ENCODE measurements at places on chromosomes 16 and 17. TPM values are rescaled to one million over a fixed set of nuclear protein-coding genes. Genes with fewer than 3 reads are reported as not detected.

DNA sequence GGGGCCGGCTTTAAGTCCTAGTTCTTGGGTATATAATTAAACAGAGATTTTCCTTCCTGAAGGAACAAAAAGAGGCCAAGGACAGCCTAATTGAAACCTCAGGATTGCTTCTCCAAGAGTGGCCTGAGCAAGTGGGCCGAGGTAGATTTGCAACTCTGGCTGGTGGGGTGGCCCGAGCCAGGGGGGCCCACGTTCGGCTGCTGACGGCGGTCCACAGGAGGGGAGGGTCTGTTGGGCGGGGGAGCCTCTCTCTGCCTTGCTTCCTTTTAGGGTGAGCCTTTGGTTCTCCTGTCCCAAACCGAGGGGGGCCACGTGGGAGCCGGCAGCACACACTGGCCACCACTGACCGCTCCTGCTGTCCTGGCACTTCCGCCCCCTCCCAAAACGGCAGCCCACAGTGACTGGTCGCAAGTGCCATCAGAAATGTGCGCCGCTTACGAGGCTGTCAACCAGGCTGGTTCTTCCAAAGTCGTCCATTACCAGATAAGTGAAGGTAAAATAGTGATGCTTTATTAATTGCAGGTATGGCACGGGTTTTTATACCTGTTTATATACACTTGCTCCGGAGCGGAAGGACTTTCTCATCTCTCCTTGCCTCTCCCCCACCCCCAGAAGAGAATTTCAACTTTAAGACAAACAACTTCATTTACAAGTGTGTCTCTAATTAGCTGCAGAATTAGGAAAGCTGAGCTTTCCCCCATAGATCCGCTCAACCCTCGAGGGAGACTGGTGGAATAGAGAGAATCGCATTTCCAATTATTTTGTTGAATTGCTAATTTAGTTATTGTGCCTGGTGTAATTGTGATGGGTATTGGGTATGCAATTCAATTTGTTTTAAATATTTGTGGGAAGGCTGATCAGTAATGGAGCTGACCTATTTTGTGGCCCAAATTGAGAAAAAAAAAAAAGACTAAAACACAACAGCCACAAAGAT is 117.8 kb downstream of the AATF start:
- no peak for DNase-seq

RHBDL1 gene
- polyA plus RNA-seq: 2.6 TPM

FGF11 gene
- polyA plus RNA-seq: 1.3 TPM

GRCh38 chr17:16464303-16465051 is 27.5 kb downstream of the LRRC75A start:
- DNase-seq: peak; percentile 78

- DNase-seq: no peak
Observed at GRCh38 chr16:1175566-1176279, 22.8 kb downstream of the CACNA1H start.

DNA sequence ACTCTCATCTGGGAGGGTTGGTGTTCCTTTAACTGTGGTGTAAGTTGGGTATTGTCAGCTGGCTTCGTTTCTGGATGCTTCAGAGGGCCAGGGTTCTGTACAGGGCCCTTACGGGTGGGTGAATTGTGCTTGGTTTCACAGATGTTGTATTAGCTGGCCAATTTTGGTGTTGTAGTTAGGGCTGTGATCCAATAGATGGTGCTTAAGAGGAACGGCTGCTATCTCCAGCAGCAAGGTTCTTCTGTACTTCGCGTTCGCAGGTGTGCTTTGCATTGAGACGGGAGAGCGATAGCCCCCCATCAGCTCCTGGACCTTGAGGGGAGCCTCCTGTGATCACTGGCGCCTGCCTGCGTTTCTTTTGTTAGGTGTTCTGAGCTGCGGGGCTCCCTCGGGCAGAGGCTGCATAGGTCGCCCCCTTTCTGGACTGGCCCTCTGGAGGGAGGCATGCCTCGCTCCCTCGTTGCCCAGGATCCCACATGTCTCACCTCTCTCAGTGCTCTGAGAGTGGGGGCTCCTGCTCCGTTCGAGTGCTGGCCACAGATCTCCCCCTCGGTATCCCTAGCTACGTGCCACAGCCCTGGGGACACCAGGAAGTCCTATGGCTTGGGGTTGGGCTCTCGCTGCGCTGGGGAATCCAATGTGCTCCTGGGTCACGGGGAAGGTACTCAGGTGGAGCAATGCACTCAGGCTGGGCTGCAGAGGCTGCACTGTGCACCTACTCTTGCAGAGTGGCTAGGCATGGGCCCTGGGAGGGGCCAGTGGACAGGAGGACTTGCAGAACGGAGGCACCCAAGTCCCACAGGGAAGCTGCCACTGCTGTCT is 837 bp upstream of the PRDM7 start:
- DNase-seq: peak; percentile 20

GRCh38 chr16:2095315-2095853 is 40.3 kb downstream of the PKD1 start:
- DNase-seq: no peak

- DNase-seq: no peak
Observed at GRCh38 chr16:80518436-80518835, 22.4 kb upstream of the DYNLRB2 start.

DNA sequence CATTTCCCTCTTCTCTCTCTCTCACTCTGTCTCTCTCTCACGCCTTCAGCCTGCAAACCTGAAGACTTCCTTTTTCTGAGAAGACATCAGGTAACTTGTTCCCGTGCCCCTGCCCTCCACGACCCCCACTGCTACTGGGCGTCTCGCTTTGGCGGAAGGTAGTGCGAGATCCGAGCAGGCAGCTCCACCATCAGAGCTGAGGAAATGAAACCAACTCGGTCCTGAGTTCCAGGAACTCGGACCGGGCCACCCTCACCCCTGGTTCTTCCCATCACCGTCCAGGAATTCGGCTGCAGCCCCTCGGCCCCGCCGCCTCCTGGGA is 585 bp downstream of the MLKL start:
- no peak for DNase-seq

MSLN gene
- polyA plus RNA-seq: 62.0 TPM

- DNase-seq: no peak
Observed at GRCh38 chr17:179066-179432, 2.4 kb downstream of the DOC2B start.

DNA sequence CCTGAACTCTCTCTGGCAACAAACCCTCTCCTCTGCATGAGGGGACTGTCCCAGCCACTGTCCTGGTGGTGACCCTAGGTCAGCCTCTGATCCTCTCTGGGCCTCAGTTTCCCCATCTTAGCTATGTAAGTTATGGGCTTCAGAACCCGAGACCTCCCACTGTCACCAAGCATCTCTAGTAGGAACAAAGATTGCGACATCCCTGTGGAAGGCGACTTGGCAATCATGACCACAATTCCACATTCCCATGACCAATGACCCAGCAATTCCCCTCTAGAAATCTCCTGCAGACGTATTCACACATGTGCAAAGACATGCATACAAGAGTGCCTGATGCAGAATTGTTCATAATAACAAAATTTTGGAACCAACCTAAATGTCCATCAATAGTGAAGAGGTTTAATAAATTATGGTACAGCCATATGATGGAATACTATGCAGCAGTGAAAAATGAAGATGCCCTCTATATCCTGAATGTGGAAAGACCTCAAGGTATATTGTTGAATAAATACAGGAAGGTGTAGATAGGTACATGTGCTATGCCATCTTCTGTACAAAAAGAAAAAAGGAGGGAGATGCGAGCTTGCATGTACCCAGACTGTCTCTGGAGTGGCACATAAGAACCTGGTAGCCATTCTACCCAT is 21.2 kb downstream of the CNGB1 start:
- no peak for DNase-seq

DNA sequence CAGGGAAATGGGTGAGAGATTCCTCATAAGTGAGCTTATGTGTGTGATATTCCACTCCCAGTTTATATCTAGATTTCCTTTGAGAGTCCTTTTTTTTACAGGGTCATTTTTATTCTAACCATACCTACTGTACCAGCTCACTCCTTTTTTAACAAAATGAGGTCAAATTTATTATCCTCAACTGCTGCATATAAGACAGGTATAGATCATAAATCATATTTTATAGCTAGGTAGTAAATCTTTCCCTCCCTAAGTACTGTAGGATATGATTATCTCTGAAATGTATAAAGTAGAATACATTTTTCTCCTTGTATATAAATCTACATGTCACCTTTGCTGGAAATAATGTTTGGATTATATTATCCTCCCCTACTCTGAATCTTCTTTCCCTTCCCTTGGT is 31.5 kb downstream of the AP2B1 start:
- DNase-seq: no peak

DNA sequence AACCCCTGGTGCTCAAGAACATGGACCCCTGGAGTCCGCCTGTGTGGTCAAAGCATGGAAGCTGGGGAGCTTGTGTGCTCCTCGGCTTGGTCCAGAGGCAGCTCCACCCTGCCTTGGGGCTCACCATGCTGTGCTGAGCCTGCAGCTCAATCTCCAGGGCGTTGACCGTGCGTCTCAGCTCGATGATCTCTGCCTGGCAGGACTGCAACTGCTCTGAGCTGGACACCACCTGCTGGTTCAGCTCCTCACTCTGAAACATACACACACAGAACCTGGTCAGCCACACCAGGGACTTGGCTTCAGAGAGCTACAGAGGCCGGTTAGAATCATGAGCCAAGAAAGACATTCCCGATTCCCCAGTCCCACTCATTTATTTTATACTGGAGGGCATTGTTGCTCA is 2.7 kb downstream of the KRT35 start:
- no peak for DNase-seq

HASPIN gene
- polyA plus RNA-seq: 2.7 TPM

- no peak for DNase-seq
Observed at GRCh38 chr17:42214156-42214555, 19.9 kb upstream of the GHDC start.

CDC6 gene
- 11.8 TPM for polyA plus RNA-seq

DNA sequence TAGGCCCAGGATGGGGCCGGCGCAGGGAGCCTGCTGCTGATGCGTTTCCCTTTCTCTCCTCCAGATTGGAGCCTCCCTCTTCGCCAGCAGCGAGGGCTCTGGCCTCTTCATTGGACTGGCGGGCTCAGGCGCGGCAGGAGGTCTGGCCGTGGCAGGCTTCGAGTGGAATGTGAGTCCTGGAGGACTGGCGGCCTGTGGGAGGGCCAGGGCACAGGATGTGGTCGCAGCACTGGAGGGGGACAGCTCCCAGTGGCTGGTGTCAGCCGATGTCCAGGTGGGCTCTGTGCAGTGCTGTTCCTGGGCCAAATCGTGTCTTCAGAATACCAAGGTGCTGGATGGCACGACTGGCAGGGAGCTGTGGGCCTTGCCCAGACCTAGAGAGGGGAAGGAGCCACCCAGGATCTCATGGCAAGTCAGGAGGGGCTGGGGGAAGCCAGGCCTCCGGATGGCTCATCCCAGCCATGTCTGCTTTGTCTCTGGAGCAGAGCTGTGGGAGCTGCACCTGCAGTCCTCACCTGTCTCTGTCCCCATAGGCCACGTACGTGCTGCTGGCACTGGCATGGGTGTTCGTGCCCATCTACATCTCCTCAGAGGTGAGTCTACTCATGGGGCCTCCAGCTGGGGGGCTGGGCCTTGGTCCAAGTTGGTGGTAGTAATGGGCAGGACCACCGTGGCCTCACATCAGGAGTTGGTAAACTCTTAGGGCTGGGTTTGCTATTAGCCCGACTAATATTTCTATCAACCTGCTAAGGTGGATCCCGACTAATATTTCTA is 7.3 kb downstream of the SLC5A10 start:
- DNase-seq: peak; percentile 2

CTRL gene
- polyA plus RNA-seq: 0.87 TPM

DNA sequence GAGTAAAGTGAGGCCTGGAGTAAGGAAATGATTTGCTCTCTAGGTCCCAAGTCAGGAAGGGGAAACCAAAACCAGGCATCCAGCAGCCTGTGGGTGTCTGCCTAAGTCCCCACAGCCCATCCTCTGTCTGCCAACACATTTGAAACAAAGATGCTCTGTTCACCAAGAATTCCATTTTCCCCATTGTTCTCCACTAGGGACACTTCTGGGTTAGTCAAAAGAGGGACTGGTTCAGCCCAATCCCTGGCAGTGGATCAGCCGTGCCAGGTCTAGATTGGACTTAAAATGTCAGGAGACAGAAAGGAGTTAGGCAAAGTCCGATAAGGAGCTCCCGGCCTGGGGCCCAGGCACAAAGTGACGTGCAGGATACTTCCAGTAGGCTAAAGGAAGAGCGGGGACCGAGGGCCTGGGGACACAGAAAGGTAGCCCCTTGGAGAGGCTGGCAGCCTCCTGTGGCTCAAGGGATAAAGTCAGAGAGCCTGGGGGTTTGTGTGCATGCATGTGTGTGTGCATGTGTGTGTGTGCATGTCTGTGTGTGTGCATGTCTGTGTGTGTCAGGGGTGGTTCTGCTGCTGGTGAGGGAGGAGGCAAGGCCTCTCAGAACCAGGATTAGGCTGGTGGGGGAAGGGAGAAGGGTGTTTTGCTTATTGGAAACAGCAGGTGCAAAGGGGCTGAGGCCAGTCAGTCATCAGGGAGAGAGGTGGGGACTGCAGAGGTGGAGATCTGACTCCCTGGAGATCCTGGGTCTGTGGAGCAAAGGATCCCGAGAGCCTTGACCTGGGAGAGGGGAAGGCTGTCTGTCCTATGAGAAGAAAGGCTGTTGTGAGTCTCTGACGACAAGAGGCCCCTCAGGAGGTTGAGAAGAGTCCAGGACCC is 41.7 kb upstream of the IL34 start:
- no peak for DNase-seq

GRCh38 chr17:37844158-37844976 is 79.8 kb upstream of the TBC1D3K start:
- DNase-seq: peak; percentile 27

TENT4B gene
- polyA plus RNA-seq: 17.2 TPM

GRCh38 chr17:17795946-17796786 is 40.6 kb downstream of the SREBF1 start:
- no peak for DNase-seq

DNA sequence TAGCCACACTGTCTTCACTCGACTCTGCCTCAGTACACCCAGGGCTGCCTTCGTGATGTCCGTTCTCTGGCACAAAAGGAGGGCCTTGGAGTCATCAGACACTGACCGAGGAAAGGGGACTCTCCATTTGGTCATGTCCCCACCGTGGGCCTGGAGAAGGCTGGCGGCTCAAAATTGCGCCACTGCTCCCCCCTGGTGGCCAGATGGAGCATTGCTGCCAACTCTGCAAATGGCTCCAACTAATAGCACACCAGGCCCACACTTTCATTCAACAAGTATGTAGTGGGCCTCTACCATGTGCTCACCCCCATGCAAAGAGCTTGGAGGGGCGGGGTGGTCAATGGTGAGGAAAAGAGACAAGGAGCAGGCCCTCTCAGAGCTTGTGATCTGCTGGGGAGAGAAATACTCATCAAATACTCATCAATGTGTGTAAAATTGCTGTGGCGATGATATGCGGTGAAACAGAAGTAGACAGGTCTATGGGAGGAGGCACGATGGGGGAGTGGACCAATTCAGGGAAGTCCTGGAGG is 5.2 kb upstream of the GRIN2C start:
- DNase-seq: peak; percentile 48

GRCh38 chr17:28955408-28955807 is 4.1 kb upstream of the PHF12 start:
- no peak for DNase-seq

- no peak for DNase-seq
Observed at GRCh38 chr17:43952724-43953666, 745 bp downstream of the PYY start.

GRCh38 chr17:2062571-2063183 is 7.8 kb downstream of the HIC1 start:
- DNase-seq: no peak

GRCh38 chr16:83958137-83958845 is 5.3 kb downstream of the OSGIN1 start:
- no peak for DNase-seq

All from large intestine (tissue), 12 donors.